ENCODE measurements at places on chromosomes 5 and 9.

DNA sequence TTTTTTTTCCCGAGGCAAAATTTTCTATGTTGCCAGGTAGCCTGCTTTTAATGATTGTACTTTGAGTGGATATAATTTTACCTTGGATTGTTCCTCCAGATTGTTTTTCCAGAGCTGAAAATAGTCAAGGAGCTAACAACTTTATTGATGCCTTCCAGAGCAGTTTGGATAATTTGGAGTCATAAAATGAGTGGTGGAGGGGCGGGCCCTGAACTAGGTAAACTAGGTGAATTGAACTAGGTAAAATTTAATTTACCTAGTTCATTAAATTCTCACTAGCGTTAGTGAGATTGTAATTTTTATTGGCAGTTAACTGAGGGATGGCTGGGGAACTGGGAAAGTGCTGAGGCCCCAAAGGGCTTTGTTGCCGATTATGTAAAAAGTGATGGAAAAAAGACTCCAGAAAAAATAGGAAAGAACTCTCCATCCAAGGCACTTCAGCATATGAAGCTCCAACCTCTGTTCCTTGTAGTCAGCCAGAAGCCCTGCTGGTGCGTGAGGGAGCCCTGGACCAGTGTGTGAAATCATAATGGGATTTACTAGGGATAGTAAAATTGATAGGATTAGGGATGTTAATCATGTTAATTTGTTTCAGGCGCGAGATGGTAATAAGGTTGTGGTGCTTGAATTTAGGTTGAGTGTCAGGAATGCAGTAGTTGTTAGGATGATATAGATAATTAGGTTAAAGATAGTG lies 1.7 kb downstream of the DNAJC25 start:
- DNase-seq: no peak

DNA sequence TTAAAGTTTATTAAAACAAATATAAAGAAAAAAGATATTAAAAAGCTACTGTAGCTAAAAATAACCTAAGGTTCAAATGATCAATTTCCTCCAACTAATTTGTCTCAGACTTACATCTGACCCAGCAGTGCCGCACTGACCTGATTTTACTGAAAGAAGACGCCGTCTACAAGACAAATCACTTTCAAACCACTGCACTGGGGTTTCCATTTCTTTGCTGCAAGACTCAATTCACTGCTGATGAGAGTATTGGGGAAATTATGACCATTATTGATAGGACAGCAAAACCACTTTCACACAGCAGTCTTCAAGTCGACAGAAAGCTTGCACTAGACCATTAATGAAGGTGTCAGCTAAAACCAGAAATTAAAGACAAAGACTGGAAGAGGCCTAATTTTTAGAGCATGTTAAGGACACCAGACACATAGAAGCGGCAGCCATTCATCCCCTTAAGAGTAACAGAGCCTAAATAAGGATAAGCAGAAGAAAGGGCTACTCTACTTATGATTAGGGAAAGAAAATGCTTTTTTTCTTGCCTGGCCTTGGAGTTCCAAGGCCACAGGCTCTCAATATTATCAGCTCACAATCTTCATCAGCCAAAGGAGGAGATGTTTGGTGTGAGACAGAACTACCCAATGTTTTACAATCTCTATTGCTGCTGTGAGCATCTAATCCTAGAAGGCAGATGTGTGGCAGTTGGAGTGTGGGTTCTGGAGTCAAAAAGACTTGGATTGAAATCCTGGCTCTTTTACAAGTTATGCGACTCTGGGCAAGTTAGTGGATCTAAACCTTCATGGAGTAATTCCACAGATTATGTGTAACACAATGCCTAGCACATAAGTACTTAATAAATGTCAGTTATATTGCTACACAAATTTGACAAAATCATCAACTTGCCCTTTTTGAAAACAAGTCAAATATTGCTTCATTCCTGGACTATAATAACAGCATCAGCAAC lies 190.7 kb downstream of the MAPKAP1 start:
- no peak for DNase-seq

- DNase-seq: no peak
Measured at GRCh38 chr9:137082222-137082924, 4.4 kb upstream of the MAN1B1 start.

DNA sequence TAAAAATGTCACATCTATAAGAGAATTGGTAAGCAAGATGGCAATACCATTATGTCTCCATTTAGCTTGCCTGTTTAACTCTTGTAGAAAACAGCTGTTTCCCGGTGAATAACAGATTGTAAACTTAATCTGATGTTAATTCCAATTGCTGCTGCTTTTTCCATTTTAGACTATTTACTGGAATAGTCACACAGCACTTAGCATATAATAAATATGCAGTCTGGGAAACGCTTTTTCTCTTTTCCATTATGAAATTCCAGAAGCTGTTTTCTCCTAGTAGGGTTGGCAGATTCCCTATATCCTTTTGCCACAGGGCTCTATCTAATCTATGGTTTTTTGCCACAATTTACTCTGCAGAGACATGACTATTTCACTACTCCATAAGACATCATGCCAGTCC lies 148.0 kb downstream of the CEMIP2 start:
- no peak for DNase-seq

DNA sequence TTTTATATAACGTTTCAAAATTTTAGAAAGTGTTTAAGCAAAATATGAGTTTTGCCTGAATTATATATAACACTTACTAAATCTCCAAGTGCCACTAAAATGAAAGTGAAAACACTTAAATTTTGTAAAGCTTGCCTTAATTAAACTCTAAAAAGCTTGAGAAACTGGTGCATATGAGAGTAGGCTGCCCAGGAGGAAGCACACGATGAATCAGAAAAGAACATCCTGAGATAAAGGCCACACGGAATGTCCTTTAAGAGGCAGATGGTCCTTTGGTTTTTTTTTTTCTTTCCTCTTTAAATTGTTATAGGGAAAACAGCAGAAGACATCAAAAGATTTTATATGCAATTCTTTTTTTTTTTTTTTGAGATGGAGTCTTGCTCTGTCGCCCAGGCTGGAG lies 60.3 kb downstream of the HABP4 start:
- no peak for DNase-seq

GRCh38 chr5:153767221-153768188 lies 271.2 kb downstream of the FAM114A2 start:
- DNase-seq: no peak

DNA sequence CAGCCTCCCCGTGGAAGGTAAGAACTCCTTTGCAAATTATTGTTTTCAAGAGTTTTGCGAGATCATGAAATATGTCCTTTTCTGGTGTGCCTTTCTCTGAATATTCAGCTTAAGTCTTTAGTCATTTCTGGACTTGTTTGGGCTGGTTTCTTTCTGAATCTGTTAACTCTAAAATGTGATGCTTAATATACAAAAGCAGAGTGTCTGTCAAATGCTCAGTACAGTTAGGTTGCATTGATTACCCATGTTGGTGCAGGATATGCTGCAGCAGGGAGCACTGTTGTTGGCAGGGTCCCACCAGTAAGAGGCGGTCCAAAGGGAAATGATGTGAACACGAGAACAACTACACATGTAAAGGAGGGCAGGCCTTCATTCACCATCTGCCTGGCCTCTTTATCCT lies 47.7 kb downstream of the SPTAN1 start:
- no peak for DNase-seq

DNA sequence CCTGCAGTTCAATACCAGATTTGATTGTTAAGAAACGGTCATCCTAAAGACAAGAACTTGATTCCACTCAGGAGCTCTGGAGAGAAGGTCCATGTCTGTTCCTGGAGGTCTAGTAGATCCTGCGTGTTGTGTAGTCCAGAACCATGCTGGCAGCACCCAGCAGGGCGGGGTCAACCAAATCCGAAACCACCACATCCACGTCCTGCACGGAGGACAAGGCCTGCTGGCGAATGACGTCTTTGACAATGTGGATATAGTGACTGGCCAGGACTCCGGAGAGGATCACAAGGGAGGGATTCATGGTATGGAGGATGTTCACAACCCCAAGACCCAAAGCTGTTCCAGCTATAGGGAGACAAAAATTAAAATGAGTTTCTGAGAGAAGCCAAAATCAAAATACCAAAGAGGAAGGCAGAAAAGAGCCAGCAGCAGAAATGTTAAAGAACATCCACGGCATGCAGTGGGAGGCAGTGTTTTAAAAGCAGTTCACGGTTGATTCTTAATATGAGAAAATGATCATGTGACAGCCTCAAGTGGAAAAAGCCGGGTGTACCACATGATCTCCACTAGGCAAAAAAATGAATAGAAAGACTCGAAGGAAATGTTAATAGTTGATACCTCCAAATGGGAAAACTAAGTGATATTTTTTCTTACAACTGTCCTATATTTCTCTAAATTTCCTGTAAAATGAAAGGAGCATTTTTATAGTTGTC lies 26.7 kb downstream of the CLTA start:
- peak; percentile 37 for DNase-seq

DNA sequence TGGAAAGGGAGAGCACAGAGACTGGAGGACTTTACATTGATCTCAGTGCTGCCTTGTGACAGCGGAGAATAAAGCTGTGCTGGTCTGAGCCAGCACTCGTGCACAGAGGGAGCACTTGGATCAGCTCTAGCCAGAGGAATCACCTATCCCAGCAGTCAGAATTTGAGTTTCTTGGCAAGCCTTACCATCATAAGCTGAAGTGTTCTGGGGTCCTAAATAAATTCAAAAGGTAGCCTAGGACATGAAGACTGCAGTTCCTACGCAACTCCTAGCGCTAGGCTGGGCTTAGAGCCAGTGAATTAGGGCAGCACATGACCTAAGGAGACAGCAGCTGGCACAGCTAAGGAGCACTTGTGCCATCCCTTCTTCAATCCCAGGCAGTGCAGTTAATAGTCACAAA lies 119.5 kb downstream of the HMHB1 start:
- DNase-seq: no peak

DNA sequence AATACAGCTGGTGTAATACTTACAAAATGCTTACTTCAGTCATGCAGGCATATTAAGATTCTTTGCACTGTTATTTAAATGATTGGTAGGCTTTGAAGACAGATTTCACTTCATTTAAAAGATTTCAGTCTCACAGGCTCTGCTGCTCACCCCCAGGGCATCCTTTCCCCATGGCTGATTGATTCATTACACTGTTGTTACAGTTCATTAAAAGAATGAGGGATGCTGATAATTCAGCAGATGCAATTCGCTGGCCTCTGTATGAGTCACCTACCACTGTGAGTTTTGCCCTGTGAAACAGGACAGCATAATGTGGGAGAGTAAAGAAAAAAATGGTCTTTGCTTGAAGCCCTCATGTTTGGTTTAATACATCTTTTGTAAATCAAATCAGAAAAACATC lies 246.9 kb downstream of the CYLC2 start:
- no peak for DNase-seq

DNA sequence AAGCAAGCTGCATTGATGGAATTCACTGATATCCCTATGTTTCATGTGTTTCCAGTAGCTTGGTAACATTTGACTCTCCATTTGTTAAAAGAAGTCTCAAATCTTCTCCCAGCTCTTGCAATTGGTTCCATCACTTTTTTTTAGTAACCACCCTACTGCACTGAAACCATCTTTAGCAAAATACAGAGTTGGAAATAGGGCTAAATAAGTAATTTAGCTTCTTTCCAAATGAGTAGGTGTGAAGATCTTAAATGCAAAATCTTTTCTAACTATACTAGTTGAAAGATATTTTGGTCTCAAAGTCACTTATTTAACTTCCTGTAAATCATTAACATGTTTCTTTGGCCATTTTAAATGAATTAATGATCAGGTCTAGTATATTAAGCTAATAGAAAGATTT lies 138.1 kb downstream of the DIRAS2 start:
- DNase-seq: no peak

- DNase-seq: no peak
Measured at GRCh38 chr9:98641695-98642094, 67.0 kb downstream of the GABBR2 start.

- no peak for DNase-seq
Measured at GRCh38 chr9:88678431-88678830, 143.5 kb downstream of the NXNL2 start.

- DNase-seq: no peak
Measured at GRCh38 chr5:149581931-149582768, 852 bp downstream of the ARHGEF37 start.

GRCh38 chr5:149274939-149275338 lies 3.3 kb downstream of the AFAP1L1 start:
- DNase-seq: no peak

DNA sequence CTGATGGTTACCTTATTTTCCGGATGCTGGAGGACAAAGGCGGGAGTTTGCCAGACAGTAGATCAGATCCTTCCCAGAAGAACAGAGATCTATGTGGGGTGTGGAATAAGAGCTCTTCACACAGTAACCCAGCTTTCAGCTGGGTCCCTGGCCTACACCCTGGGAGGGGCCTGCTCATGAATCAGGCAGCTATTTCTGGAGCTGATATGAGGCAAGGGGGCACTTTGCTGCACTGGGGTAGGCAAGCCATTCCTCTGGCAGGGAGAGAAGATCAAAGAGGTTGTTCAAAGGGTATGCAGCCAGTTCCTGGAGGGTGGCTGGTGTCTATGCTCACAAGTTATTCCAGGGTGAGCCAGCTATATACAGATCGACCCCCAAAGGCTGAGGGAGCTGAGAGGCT lies 48.6 kb downstream of the CYSTM1 start:
- no peak for DNase-seq

DNA sequence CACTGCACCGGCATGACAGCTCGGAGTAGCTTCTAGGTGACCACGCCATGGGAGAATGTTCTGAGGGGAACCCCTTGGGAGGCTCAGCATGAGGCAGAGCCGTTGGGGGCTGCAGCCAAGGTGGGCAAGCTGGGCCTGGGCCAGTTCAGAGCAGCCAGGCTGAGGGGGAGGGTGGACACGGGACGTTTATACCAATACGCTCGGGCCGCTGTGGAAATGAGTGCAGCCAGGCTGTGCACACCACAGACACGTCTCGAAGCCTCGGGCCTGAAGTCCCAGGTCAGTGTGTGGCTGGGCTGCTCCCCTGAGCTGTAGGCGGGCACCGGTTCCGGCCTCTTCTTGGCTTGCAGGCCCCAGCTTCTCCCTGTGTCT lies 28.9 kb upstream of the SLC12A7 start:
- DNase-seq: no peak

DNA sequence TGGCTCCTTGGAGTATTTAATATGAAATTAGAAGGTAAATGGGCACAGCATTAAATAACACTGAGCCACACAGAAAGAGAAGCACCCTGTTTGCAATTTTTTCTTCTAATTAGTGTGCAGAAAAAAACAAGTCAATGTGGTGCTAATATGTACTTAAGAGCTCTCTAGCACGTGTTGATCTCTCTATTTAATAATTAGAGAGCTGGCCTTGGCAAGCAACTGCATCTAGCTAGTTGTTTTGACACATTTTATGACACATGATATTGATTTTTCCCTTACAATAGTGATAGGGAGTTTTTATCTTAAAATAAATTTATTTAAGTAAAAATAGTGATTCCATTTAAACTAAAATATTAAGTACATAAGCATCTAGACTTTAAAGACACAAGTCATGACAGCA lies 54.5 kb upstream of the NUDT12 start:
- DNase-seq: no peak

- DNase-seq: peak; percentile 26
Measured at GRCh38 chr5:160341309-160341870, 29.0 kb upstream of the CCNJL start.

- no peak for DNase-seq
Measured at GRCh38 chr9:94900222-94901018, 173.9 kb downstream of the AOPEP start.
